ENCODE measurements at places on chromosomes 3 and 15.

DNA sequence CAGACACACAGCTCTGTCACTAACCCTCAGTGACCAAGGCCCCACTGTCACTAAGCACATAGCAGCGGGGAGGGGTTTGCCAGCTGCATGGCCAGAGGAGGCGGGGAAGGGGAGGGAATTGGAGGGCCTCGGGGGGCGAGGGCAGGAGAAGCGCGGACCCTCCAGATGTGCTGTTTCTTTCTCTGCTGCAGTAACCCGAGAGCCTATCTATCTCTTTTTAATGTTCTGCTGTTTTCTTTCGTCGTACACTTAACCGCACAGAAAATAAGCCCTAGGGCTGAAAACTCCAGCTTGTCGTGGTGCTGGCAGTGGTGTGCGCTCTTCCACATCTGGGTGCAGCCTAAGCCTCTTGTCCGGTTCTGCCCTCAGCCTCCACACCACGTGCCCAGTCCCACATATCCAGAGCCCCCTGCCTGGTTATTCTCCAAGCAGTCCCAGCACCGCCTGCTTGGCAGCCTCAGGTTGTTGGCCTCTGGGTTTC lies 51.1 kb downstream of the BDH1 start:
- DNase-seq = no peak

DNA sequence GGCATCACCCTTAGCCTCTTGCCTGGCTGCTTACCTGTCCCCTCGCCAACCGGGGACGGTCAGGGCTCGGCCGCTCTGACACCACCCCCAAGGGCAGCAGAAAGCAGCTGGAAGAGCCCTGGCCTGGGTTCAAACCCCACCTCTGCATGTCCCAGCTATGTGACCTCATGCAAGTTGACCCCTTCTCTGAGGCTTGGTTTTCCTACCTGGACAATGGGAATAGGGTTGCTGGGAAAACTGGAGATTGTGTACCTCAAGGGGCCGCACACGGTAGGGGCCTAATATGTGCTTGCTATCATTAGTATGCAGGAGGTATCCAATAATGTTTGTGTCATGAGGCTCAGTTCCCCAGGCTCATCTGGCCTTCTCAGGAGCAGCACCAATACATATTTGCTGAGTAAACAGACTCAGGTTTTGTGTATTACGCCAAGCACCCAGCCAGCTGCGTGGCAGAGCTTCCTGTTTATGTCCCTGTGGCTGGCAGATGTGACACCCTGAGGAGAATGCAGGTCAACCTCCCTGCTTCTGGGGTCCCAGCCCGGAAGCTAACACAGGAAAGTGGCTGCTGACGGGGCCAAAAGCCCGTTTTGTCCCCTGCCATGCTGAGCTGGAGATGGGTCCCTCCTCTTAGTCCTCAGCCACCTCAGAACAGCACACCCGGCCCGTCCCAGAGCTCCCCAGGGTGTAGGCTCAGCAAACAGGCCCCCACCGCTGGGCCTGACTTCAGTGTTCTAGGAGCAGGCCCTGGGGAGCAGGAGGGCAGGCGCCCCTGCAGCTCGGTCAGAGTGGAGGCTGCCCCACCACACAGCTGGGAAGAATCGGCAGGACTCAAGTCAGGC lies 29.7 kb downstream of the PLXND1 start:
- DNase-seq = no peak

DNA sequence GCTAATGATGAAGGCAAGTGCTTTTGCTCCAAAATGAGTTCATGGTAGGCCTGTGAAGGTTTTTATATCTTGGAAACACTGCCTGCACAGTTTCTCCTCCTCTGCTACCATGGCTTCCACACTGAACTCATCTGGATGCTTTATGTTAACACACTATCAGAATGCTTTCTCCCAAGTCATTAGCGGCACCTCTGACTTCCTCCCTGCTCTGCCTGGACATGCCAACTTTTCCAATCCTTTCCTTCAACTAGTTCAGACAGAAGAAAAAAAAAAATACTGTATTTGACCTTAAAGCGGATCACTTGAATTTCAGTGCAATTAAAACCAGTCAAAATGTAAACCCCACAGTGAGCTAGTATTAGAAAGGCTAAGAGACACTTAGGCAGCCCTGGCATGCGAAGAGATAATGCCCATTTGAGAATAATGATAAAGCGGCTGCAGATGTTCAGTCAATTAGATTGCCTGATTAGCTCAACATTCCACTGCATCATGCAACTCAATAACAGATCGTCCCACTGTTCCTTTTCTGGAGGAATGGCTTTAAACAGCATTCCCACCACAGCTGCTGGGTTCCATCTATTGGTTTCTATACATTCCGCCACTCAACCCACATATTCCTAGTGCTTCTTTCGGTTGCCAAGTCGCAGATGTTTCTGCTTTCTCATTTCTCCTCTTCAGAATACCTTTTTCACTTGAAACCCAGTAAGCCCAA lies 51.7 kb downstream of the CNTN3 start:
- no peak for DNase-seq

GRCh38 chr3:10317311-10317960 lies 3.5 kb downstream of the SEC13 start:
- DNase-seq = no peak

GRCh38 chr15:60752973-60753720 lies 274.2 kb upstream of the ICE2 start:
- no peak for DNase-seq

GRCh38 chr3:76582632-76583378 lies 457.1 kb upstream of the ROBO2 start:
- no peak for DNase-seq

GRCh38 chr3:129461461-129462146 lies 21.6 kb downstream of the IFT122 start:
- no peak for DNase-seq

DNA sequence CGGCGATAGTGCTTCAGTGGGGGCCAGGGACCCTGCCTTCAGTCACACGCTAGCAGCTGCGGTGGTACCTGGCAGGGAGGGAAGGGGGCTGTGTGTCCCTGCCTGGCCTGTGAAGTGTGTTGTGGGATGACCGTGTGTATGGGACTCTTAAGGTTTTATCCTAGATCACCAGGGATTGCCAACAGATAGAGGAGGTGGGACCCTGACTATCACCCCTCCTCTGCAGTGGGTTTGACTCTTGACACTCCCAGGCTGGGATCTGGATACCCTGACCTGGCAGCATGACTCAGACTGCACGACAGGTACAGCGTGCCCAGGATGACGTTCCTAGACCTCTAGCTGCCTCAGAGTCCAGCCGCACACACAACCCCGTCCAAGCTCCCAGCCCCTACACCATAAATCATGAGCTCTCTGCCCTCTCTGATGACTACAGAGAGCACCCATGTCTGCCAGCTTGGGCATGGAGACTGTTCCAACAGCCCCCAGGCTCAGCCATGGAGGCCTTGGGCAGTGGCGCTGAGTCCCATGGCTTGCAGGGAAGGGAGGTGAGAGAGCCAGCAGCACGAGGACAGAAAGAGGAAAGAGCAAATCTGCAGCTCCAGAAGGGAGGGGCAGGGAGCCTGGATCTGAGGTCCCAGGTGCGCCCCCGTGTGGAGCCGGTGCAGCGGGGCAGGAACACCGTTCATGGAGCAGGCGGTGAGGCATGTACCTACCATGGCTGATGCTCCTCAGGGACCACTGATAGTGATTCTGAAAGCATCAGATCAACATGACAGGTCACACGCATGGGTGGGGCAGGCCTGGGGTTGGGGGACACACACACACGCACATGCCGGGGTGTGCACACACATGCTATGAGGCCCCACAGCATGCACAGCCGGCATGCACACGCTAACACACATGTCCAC lies 71.0 kb downstream of the ADAMTS7 start:
- DNase-seq = peak; percentile 60
